OCI-LY7 (cell line): ENCODE measurements at places on chromosomes 12 and 14. TPM values are rescaled to one million over a fixed set of nuclear protein-coding genes. Genes with fewer than 3 reads are reported as not detected.
A peak's percentile ranks its signal among the peaks of the same experiment; 100 is the strongest.

GPRC5D gene
- total RNA-seq = not detected in 2 replicates

- no peak for DNase-seq
Observed at GRCh38 chr12:49982246-49983087, 9.7 kb downstream of the AQP6 start.

GRCh38 chr12:57630891-57631433, 2.0 kb downstream of the B4GALNT1 start:
- no peak for DNase-seq

DNA sequence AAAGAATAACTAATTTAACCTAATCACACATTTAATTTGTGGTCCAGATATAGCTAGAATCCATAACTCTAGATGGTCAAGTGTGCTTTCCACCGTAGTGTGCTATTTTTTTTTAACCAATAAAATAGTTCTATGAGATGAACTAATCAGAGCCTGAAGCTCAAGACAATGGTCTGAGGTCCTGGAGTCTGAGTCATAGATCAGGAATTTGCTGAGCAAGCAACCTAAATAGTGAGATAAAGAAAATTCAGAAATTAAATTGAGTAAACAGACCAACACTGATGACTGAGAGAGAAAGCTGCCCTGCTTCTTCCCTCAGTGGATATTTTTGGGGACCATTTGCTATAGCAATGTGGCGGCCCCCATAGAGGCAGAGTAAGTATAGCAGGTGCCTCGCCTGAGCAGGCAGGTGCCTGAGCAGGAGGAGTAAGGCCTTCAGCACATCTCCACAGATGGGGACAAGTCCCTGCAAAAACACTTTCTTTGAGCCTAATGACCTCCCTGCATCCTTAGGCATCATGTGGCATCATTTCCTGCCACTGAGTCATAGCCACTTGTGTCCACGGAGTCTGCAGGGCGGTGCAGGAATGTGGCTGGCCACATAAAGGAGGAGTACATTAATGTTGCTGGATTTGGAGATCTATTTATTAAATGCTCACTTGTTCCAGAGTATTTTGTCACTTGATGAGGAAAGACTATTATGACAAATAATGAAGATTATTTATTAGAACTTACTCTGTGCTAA, 13.9 kb upstream of the CLEC4E start:
- no peak for DNase-seq

NXPH4 gene
- 9.8 and 10.5 TPM in 2 replicates for total RNA-seq

DNA sequence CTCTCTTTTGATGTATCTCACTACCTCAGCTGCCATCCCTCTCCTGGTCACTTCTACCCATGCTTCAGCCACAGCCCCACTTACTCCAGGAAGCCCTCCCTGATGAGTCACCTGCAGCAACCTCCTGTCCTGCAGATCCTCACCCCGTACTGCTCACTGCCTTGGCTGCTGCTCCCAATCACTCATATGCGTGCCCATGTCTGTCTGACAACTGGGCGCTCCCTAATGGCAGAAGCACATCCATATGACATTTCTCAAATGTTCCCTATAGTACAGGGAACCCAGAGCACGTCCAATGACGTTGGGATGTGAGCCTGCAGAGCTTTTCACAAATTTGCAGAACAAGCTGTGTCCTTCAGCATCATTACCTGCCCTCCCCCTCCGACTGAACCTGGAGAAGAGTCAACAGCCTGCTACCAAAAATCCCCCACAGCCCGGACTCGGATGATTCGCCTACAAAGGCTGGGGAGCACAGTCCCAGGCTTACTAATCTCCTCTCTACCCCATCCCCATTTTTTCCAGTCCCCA, 90.0 kb downstream of the SINHCAF start:
- no peak for DNase-seq

SNRNP35 gene
- 29.3 and 32.9 TPM in 2 replicates for total RNA-seq

KRT3 gene
- total RNA-seq = not detected in 2 replicates

DNA sequence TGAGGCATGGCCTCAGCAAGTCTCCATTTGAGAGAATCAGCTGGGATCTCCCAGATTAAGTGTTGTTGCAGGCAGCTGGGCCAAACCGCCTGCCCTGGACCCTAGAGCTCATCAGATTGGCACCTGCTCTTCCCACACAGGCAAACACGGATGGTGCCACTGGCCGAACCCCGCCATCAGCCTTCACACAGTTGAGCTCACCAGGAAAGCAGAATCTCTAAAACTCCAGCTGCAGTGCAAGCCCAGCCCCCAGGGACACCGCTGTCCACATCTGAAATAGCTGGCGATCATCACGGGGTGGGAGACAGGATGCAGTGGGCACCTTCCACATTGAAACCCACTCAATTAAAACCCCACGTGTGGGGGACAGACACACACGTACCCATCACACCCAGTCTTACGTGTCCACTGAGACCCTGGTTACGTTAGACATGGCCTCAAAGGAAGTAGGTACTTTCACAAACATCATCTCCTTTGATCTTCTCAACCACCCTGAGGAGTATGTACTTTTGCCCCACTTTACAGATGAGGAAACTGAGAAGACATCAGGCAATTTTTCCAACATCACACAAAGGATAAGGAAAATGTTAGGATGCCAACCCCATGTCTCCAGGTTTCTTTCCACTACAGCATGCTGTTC, 88.8 kb downstream of the SINHCAF start:
- no peak for DNase-seq

DNA sequence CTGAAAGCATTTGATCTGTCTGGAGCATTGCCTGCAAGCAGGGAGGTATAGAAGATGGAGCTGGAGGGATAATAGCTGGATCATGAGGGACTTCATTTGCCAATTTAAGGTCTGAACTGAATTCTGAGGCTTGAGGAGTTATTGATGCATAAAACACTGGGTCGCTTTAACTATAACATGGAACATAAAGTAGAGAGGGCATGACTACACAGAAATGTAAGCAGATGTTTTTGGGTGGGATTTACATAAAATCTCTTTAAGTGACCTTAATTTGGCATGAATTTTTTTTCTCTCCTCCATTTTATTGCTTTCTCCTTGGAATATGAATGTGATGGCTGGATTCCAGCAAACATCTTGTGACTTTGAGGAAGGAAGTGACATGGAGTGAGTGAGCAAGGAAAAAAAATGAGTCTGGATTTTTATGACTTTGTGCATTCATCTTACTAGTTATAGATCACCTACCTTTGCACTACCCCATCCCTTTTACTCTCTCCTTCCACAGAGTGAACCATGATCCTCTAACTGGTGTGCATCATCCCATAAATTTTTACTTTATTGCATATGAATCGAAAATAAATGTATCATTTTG, 356.0 kb downstream of the DUSP6 start:
- no peak for DNase-seq

DNA sequence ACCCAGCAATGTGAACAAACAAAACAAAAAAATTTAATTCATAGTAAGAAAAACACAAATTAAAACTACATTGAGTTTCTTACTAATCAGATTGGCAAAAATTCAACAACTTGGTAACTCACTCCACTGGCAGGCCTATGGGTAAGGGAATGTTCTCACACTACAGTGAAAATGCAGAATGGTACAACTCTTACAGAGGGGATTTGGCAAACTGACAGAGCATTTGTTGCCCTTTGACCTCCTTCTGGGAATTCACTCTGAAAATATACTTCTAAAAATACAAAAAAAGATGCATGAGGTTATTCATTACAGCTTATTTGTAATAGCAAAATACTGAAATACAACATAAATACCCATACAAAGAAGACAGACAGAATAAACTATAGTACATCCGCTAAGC, 32.8 kb downstream of the ABCD2 start:
- no peak for DNase-seq

GRCh38 chr12:106841510-106842302, 67.2 kb downstream of the RIC8B start:
- DNase-seq = peak; percentile 62

DNA sequence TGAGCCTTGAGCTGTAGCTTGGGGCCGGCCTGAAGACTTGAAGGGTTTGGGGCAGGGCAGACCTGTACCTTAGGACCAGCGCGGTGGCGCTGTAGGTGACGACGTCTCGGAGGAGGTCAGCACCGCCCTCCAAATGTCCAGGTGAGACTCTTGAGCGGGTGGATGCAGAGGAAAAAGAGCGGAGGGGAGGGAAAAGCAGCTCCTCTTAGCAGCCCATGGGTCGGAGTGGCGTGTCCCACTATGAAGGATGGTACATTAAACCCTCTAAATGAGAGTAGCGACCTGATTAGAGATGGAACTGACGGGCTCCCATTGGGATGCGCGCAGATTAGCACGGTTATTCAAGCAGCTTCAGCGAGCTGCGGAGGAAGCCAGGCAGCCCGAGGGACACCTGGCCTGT, 77.0 kb upstream of the MAP1LC3B2 start:
- DNase-seq = no peak

DNA sequence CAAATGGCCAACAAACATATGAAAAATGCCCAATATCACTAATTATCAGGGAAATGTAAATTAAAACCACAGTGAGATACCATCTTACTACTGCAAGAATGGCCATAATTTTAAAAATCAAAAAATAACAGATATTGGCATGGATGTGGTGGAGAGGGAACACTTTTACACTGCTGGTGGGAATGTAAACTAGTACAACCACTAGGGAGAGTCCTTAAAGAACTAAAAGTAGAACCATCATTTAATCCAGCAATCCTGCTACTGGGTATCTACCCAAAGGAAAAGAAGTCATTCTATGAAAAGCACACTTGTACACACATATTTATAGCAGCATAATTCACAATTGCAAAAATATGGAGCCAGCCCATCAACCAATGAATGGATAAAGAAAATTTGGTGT, 459.7 kb downstream of the GXYLT1 start:
- no peak for DNase-seq

DNA sequence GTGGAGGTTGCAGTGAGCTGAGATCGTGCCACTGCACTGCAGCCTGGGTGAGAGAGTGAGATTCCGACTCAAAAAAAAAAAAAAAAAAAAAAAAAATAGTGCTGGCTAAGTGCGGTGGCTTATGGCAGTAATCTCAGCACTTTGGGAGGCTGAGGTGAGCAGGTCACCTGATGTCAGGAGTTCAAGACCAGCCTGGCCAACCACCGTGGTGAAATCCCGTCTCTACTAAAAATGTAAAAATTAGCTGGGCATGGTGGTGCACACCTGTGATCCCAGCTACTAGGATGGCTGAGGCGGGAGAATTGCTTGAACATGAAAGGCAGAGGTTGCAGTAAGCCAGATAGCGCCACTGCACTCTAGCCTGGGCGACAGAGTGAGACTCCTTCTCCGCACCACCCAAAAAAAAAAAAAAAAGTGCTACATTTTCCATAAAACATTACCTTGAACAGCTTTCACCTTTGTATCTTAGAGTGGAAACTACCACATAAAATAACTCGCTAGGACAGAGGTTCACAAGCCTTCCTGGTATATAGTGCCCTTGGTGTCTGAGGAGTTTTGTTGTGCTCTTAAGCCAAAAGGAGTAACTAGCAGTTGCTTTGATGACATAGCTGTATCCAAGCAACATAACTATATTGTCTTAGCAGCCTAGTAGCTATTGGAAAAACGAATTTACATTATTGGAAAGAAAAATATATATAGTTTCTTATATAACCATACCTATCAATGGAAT, 11.1 kb downstream of the PTGES3 start:
- DNase-seq = no peak

SCNN1A gene
- 1.0 and 1.3 TPM in 2 replicates for total RNA-seq

DNA sequence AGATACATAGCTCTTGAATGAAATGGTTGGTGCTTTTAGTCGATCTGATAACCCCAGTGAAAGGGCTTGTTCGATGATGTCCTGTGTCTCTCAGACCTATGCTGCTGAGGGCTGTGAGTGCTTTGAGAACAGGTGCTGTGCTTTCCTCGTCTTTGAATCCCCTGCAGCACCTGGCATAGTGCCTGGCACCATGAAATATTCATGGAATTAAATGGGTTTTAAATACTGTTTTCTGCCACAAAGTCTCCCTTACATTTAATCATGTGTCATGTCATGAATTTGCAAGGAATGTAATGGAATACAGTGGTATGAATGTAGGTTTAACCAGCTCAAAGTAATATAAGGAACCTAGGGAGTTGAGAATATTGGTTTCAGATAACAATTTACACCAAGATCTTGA, 220.5 kb upstream of the PRICKLE1 start:
- no peak for DNase-seq

PLXNC1 gene
- total RNA-seq = 8.0 and 9.1 TPM in 2 replicates

DNA sequence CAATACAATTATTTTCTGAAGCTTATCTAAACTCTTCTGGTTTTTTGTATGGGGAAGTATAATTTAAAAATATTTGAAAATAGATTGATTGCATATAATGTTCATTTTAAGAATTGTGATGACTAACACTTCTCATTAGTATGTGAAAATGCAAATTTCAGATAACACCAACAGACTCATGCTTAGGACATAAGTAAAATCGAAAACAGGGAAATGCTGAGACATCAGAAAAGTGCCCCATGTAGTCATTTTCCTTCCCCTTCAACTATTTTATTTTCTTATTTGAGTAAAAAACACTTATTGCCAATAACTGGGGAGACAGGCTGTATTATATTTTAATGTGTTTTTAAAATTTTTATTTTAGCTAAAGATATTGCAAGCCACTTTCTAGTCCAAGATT, 814.7 kb downstream of the GALC start:
- DNase-seq = no peak

GRCh38 chr14:55481769-55482168, 41.4 kb upstream of the TBPL2 start:
- DNase-seq = no peak

DAO gene
- not detected in 2 replicates for total RNA-seq

DNA sequence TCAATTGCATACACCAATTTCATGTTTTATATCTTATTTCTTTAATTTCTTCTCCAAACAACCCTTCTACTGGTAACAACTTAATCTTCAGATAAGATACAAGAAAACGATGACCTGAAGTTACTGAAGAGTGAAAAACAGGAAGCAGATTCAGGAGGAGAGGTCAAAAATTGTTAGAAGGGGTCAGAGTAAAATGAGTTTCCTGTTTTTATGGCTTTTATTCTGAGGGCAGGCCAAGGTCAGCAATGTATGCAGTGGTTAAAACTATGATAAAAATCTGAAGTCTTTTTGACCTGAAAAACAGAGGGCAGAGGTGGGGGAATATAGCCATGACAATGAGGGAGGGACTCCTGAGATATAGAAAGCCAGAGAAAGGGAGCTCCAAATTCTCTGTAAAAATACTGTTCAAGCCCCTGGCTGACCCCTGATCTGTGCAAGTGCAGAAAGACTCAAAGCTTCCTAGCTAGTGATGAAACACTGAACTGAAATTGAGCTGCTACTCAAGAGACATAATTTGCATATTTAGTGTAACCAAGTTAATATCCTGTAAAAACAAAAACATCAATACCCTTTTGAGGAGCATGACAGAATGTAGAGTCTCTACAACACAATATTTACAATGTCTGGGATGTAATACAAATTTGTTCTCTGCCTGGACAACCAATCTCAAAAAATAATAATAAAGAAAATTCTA, 514.3 kb upstream of the SEL1L start:
- no peak for DNase-seq

- DNase-seq = no peak
Observed at GRCh38 chr12:87382959-87383566, 646.1 kb downstream of the C12orf50 start.

CACNA1C gene
- total RNA-seq = 1.3 and 1.4 TPM in 2 replicates

GRCh38 chr14:79540394-79540793, 670.9 kb downstream of the DIO2 start:
- DNase-seq = no peak

- DNase-seq = no peak
Observed at GRCh38 chr12:4562034-4562657, at the start of gene DYRK4. Gene DYRK4 (plus strand): TSS chr12:4562208. CDS start chr12:4562246, 38 bp downstream.

TAS2R8 gene
- not detected in 2 replicates for total RNA-seq

GLIPR1L1 gene
- not detected in 2 replicates for total RNA-seq
